ENCODE measurements at places on chromosomes 4 and X.

GRCh38 chr4:75495476-75495875, 18.7 kb downstream of the RCHY1 start:
- no peak for DNase-seq

GRCh38 chr4:153005899-153006381, 69.8 kb downstream of the FHDC1 start:
- DNase-seq: no peak

DNA sequence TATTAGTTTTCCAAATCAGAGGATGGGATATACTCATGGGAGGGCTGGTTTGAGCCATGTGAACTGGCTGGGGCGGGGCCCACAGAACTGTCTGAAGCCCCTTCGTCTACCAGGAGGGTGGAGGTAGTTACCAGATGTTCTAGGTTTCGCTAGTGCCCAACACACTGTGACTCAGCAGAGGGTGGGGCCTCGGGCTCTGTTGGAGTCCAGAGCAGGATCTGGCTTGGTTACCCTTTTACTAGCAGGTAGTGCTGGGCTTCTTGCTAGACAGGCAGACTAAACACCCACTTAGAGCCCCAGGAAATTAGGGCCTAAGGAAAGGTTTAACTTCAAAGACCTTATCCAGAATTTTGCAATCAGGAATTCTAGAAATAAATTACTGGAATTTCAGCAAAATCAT, 56.2 kb upstream of the CHRDL1 start:
- no peak for DNase-seq

DNA sequence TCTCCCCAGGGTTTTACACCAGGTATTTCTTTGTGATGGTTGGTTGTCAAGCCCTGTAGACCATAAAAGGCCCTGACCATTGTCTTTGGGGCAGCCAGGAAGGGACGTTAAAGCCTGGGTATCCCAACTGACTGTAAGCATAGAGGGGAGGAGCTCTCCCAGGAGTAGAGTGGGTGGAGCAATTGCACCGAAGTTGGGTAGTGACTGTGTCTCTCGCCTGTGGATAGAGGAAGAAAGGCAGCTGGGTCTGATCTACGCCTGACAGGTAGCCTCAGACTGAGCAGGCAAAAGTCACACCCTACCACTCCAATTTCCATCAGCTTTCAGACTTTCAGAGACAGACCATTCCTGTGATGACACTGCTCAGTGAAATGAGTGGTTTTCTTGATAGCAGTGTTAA, 123.3 kb downstream of the KLHL8 start:
- DNase-seq: no peak

DNA sequence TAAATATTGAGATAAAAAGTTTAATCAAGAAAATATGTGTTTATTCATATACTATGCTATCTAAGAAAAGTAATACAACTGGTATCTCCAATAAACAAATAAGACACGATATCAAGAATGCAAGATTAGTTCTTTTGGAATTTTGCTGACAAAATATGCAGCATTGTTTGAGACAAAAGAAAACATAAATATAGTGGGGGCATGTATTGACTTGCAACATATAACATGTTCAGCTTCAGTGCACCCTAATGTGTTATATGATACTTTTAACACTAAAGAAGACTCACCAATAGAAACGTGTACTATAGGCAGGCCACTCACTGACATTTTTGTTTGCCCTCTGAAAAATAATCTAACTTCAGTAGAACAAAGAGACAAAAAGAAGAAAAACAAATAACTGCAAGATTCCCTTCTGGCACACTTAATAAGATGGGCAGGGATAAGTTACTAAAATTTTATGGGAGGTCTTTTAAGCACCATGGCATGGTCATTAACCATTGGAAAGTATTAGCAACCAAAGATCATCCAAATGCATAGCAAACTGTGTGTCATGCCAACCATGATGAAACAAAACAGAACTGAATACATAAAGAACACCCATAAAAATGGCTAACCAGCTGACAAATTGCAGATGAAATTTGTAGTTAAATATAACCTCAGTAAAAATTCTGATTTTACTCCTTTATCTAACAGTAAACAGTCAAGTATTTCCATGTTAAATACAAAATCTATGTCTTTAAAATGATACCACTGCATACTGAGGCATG, 447.9 kb upstream of the FAM241A start:
- no peak for DNase-seq

DNA sequence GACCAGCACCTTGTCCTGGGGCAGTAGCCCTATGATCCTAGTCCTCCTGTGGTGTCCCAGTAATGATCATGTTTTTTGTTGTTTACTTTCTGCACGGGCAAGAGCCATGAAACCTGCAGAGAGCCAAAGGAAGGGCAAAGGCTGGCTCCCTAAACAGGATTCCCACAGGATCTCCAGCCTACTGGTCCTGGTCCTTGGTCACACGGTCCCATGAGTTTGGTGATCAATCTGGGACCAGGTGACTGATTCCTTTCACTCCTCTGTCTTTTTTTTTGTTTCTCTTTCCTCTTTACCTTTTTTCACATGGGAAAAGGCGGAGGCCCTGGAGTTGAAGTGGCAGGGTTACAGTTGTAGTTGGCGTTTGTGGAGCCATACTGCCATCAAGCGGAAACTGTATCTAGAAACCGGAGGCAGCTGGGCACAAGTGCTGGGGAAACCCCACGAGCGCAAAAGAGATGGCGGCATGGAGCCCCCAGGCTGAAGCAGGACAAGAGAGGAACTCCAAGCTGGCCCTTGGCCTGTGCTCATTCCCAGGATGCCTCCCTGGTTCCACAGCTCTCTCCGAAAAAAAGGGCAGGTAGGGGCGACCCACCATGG, 34.6 kb downstream of the NBDY start:
- DNase-seq: peak; percentile 62

- DNase-seq: no peak
Measured at GRCh38 chrX:66919280-66919832, 280.5 kb upstream of the EDA2R start.

GRCh38 chrX:9595174-9595573, 130.3 kb downstream of the TBL1X start:
- no peak for DNase-seq

- no peak for DNase-seq
Measured at GRCh38 chrX:155577682-155578081, 35.1 kb downstream of the TMLHE start.

GRCh38 chr4:173247321-173247720, 78.7 kb downstream of the GALNT7 start:
- no peak for DNase-seq

DNA sequence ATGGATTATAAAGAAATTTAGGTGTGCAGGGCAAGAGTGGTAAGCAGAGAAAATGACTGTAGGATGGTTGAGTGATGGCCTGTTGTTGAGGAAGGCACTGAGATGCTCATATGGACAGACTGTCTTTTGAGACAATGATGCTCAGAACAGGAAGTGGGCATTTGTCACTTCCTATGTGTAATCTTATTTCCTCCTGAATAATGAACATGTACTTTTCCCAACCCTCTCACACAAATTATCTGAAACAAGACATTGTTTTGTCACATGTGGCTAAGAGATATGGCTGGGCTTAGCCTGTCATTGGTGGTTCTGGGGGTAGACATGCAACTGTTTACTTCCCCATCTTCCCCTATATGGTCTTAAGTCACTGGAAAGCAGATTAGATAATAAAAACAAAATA, 240.5 kb downstream of the CFAP47 start:
- no peak for DNase-seq

DNA sequence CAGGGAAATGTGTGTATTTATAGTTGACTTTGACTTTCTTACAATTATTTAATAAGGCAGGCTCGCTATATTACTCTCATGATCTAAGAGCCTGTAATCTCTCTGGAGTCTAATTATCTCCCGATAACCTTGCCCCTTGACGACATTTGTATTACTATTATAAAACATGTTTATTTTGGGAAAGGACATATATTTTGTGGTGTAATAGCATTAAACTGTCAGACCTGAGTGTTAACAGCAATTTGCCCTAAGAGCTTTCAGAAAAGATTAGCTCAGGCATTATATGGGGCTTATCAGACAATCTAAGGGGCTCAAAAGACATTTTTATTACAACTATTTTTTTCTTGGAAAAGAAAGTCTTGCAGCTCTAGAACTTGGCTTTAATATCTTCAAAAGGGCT, 427.9 kb upstream of the SLIT2 start:
- no peak for DNase-seq

- no peak for DNase-seq
Measured at GRCh38 chr4:139522457-139522856, 33.6 kb downstream of the SETD7 start.

DNA sequence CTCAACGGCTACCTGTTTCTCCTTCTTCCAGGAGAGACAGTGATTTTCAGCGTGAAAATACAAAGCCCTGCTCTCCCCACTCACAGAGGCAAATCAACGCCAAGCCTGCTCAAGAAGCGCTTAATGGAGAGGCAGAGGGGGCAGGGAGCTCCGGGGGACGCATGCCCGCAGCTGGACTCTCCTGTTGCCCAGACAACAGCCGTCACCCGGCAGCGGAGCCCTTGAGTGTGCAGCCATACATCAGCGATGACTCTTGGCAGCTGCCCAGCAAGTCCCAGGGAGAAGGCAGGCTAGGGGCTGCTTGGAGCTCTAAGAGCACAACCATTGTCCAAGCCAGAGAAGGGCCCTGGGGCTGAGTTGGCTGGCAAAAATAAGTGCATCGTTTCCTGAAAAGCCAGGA, 71.0 kb upstream of the AFAP1 start:
- DNase-seq: no peak

DNA sequence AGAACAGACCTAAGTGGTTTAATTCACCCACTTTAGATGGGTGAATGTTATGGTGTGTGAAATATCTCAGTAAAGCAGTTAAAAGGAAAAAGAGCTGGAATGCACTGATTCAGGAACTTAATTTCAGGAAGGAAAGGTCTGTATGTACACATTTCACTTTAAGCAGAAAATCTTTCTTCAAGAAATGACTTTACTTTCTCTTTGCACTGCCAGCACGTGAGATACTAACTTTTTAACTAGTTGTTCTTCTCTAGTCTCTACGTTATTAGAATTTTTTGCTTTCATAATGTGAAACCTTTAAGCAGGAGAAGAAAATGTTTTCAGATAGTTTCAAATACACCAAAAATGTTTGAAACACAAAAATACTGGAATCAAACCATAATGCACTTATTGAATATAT, 18.8 kb downstream of the C4orf46 start:
- DNase-seq: no peak

DNA sequence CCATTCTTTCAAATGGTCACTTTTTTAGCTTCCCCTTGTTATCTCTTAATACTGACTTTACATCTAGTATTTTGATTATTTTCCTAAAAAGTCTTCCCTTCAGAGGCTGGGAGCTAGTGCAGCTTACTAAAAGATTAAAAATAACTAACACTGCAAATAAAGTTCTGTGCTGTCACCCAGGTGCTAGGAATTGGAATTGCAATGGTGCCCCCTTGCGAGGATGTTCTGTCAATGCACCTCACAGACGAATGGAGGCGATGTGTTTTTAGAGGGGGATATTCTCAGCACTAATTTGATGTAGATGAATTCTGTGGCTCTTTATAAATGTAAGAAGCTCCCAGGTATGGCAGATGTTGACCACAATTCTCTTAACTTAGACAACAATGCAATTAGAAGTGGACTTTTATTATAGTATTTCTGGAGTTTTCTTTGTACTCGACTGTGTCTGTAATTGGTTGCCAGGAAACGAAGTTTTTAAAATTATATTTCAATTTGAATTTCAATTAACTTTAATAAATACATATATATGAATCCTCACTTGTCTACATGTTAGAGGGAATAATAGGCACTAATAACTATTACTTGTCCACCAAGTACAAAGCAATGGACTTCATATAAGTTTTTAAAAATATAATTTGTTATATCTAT, 22.0 kb upstream of the SMIM31 start:
- peak; percentile 17 for DNase-seq

GRCh38 chr4:53605783-53606182, 14.5 kb upstream of the LNX1 start:
- no peak for DNase-seq

DNA sequence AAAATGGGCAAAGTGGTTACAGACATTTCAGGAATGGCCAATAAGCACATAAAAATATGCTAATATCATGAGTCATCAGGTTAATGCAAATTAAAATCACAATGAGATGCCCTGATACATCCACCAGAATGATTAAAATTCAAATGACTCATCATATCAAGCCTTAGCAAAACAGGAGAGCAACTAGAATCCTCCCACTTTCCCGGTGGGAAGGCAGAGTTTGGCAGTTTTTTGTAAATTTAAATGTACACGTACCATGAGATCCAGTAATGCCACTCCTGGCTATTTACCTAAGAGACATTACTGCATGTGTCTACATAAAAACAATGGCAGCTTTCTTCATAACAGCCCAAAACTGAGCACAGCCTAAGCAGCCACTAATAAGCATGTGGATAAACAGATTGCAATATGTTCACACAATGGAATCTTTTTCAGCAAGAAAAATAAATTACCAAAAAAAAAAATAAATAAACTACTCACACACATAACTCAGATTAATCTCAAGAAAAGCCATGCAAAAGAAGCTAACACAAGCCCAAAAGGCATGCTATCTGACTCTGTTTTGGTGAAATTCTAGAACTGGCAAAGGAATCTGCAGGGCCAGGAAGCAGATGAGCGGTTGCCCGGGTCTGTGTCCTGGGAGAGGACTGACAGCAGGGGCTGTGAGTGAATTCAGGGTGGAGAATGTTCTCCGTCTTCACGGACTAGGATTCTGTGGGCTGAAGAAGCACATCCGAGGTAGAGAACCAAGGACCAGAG, 48.8 kb downstream of the AFAP1 start:
- DNase-seq: no peak
